MV-4-11 (cell line): ENCODE measurements at places on chromosomes 1 and 21.

GRCh38 chr1:228350179-228350742 is 56.4 kb downstream of the TRIM11 start:
- DNase-seq = no peak

DNA sequence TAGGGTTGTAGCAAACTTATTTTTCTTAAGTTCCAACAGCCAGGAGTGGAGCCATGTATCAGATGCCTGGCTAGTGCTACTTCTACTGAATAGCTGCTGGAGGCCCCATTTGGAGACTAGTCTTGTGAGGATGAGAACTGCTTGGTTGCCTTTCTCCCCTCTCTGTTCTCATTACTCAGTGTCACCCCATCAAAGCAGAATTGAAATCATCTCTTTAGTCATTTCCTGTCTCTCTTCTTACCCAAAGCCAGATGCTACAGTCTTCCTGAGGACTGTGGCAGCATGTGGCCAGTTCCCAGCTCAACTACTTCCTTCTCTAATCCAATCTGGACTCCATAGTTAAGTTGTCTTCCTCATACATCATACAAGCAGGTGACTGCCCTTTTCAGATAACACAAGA is 197.5 kb downstream of the BRINP2 start:
- peak; percentile 79 for DNase-seq

GRCh38 chr1:168004531-168004930 is 67.7 kb upstream of the MPC2 start:
- DNase-seq = no peak

- no peak for DNase-seq
These were observed 30.7 kb upstream of the EXOSC10 start for GRCh38 chr1:11130406-11130805.

DNA sequence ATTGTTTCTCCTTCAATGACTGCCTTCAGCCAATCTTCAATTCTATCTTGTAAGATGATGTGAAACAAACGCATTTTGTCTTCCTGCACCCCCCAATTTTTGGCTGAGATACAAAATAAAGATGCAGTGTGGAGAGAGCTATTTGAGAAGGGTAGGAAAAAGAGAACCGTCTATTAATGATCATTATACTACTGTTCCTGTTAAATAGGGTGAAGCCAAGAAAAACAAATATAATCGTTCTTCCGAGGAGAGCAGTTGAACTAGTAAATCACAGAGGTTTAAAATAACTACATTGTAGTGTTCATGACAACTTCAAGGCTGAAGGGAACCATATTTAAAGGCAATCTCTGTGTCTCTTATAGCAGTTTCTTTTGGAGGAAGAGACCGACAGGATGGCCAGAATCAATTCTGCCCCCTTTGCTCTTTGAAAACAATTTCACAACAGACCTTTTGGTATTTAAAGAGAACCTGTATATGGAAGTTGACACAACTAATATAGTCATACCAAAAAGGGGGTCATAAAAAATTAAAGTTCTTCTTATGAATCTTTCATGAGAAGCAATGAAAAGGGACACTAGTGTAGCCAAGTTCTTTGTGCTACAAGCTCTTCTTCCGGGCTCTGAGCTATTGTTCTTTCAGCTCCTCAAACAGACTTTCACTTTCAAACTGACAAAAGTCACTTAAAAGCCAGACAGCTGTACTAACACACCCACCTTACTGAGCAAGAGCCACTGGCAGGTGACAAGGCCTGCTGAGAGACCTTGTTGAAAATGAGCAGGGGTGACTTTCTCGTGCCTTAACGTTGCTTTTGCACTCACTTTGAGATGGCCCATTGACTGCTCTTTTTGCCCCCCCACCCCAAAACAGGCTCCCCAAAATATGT is 30.9 kb downstream of the PROX1 start:
- no peak for DNase-seq

DNA sequence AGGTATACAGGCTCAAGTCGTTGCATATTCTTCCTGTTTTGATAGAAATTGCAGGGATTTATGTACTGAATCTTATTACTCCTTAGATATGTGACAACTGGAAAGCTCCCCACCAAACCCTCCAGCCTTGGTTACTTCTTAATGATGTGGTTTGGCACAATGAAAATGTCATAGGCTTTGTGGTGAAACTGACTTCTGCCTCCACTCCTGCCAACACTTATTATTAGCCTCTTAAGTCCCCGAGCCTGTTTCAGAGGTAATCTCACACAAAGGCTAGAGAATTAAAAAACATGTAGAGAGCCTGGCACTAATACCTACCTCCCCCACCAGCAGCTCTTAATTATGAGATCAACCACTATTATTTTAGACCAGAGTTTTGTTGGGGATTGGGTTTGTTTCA is 4.2 kb downstream of the COX20 start:
- DNase-seq = peak; percentile 59

GRCh38 chr21:15003463-15004135 is 61.2 kb downstream of the NRIP1 start:
- DNase-seq = no peak

- DNase-seq = no peak
These were observed 1.0 kb upstream of the FOXO6 start for GRCh38 chr1:41360074-41360785.
